Heart left ventricle (tissue), 16 donors: ENCODE measurements at places on chromosomes 1 and 21.

DNA sequence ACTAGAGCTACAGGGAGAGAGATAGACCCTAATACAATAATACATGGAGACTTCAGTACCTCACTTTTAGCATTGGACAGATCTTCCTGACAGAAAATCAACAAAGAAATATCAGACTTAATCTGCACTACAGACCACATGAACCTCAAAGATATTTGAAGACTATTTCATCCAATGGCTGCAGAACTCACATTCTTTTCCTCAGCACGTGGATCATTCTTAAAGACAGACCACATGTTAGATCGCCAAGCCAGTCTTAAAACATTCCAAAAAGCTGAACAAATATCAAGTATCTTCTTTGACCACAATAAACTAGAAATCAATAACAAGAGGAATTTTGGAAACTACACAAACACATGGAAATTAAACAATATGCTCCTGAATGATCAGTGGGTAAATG lies 576.0 kb downstream of the KIF26B start:
- no peak for DNase-seq

- peak; percentile 49 for DNase-seq
These were observed 6.3 kb downstream of the VANGL1 start for GRCh38 chr1:115647919-115648650.

DNA sequence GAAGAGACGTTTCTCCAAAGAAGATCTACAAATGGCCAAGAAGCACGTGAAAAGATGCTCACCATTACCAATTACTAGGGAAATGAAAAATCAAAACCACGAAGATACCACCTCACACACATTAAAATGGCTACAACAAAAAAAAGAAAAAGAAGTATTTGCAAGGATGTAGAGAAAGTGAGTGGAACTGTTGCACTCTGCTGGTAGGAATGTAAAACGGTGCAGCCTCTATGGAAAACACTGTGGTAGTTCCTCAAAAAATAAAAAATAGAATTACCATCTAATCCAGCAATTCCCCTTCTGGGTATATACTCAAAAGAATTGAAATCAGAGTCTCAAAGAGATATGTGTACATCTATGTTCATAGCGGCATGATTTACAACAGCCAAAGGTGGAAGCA lies 115.4 kb upstream of the EDN2 start:
- no peak for DNase-seq

DNA sequence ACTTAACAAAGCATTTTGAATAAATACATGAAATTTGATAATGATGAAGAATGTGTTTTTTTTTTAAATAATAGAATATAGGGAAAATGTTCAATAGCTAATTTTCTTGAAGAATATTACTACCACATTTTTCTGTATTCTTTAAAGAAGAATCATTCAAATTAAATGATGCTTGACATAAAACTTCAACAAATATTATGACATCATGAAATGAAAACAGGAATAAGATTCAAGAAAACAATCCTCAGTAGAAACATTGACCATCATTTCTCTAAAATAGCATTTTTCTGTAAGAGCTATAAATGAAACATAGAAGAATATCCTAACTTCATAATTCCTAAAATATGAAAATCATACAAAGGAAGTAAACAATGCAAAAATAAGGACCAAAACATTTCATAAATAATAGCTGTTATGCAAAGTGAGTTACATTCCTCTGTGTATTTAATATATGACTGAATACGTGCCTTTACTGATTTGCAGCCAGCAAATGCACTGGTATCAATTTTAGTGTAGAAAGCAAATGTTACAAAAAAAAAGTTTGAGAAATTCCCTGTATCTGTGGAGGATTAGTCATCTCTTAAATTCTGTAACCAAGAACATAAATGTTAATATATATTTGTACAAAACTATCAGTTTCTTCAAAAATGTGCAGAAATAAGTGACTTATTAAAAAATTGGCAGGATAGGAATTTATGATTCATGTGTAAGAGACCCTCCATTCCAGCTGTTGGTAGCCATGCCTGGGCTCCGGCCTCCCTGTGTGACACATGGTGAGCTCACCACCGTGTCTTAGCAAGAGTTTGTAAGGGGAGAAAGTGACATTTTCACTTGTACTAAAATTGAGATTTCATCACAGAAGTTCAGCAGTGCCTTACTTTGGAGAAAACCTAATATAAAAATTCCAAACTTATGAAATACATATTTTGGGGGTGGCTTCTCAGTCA lies 15.0 kb upstream of the PTPN14 start:
- DNase-seq, result peak; percentile 31

DNA sequence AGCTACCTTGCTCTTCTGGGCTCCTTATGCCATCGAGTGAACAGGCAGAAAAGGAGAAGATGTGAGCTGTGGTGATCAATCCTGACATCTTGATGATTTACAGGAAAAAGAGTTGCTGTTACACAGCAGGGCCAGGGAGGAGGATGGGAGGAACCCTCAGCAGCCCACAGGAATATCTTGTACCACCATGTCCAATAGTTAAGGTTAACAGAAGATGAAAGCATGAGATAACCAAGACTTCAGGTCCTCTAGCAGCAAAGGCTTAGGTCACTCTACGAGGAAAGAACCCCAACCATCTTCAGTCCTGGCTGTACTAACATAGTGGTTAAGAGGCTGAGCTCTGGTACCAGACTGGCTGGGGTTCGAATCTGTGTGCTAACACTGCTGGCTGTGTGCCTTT lies 12.1 kb upstream of the SELENBP1 start:
- no peak for DNase-seq

DNA sequence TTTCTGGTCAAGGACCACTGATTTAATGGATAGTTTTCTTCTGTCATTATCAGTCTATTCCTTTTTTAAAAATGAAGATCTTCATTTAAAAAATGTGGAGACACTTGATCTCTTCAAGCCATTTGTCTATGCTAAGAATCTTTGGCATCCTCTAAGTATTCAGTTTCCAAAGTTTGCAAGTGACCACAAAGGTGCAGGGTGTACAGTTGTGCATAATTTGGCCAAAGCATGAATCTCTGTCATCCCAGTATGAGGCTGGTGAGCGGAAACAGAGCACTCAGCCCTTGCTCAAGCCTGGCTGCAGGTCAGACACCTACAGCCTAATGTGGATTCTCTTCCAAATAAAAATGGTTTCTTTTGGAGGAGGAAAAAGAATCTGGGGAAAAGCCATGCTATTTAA lies 19.8 kb downstream of the PARP1 start:
- DNase-seq, result no peak

- no peak for DNase-seq
These were observed 923.1 kb upstream of the NEGR1 start for GRCh38 chr1:73205294-73205973.

- no peak for DNase-seq
These were observed 409.2 kb downstream of the USH2A start for GRCh38 chr1:216014086-216014485.

DNA sequence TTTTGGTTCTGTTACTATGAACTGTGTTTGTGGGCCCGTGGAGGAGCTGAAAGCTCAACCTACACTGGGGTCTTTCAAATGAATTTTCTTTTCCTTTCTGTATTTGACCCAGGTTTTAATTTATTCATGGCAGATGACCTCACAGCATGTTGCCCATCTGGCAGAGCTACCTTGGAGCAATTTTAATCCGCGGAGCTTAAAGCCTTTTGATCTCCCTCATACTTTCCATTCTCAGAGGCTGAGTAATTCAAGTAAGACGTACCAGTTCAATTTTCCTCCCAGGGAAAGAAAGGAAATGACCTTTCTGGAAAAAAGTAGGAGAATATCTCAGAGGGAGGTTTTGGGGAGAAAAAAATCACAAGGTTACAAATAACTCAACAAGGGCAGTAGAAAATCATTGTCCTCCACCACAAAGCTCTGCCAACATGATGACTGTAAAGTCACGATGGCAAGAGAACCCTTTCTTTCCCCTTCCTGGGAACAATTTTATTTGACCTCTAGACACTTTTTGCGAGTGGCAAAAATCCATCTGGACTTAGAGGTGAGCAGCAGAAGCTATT lies 21.6 kb upstream of the PCP4 start:
- no peak for DNase-seq

- DNase-seq, result peak; percentile 48
These were observed 10.2 kb downstream of the SPSB1 start for GRCh38 chr1:9302745-9303524.

GRCh38 chr21:36171741-36172331 lies 15.2 kb downstream of the DOP1B start:
- DNase-seq, result peak; percentile 61

- peak; percentile 79 for DNase-seq
These were observed at the start of gene BCAR3 for GRCh38 chr1:93681101-93681988. BCAR3 (minus strand) TSS chr1:93681837; CDS start chr1:93674930, 6,907 bp downstream.

- DNase-seq, result no peak
These were observed 304.9 kb downstream of the KCNH1 start for GRCh38 chr1:210828996-210829596.

GRCh38 chr1:240122639-240123613 lies 31.2 kb downstream of the FMN2 start:
- DNase-seq, result no peak

GRCh38 chr1:85438353-85438752 lies 26.6 kb downstream of the DDAH1 start:
- DNase-seq, result no peak

GRCh38 chr21:40408561-40408960 lies 438.4 kb downstream of the DSCAM start:
- DNase-seq, result no peak

DNA sequence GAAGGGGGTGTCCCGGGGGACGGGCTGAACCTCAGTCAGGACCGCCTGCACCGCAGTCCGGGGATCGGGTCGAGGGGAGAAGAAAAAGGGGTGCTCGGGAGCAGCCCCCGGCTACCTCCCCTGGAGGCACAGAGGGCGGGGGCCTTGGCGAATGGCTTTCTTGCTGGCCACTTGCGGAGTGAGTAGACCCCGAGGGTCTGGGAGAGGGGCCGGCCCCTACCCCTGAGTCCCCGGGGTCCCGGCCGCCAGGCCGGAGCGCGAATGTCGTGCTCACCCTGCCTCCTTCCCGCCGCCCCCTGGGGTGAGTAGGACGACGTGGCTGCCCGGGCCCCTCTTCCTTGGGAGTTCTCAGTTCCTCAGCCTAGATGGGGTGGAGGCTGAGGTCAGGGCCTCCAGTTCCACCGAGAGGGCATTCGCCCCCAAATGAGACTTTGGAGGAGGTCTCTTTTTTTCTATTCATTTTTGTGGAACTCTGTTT lies 113.0 kb downstream of the OSBPL9 start:
- DNase-seq, result no peak

DNA sequence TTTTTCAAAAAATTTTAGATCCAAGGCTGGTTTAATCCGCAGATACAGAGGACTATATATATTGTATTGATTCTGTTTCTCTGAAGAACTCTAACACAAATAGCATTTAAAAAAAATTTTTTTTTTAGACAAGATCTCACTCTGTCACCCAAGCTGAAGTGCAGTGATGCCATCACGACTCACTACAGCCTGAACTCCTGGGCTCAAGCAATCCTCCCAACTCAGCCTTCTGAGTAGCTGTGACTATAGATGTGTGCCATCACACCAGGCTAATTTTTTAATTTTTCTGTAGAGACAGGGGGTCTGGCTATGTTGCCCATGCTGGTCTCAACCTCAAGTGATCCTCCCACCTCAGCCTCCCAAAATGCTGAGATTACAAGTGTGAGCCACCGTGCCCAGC lies 3.0 kb downstream of the ANKRD45 start:
- DNase-seq, result no peak

GRCh38 chr1:103953386-103953785 lies 203.7 kb downstream of the AMY1C start:
- DNase-seq, result no peak

- no peak for DNase-seq
These were observed 241.9 kb downstream of the PTPRU start for GRCh38 chr1:29478151-29478791.

DNA sequence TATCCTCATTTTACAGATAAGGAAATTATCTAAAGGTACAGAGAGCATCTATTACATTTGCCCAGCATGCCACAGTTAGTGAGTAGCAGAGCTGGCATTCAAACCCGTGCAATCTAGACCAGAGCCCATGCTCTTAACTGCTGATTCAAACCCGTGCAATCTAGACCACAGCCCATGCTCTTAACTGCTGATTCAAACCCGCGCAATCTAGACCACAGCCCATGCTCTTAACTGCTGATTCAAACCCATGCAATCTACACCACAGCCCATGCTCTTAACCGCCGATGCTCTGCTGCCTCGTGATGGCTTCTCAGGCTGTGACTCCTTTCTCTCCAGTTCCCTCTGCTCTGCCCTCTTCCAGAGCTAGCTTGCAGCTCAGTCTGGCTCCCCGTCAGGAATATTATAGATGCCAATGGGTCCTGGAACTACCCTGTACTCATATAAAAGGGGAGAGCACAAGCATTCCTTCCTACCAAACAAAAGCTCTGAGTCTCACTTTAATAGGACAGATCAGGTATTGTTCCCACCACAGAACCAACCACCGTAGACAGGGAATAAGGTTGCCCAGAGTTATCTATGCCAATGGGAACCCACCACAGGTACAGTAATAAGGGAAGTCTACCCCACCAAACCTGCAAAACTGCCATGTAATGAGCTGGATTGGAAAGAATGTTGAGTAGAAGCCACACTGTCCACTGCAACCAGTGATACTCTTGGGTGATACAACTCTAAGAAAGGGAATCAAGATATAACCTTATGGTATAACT lies 78.4 kb downstream of the SMYD3 start:
- no peak for DNase-seq

GRCh38 chr1:225532240-225532944 lies 104.6 kb upstream of the LBR start:
- no peak for DNase-seq

DNA sequence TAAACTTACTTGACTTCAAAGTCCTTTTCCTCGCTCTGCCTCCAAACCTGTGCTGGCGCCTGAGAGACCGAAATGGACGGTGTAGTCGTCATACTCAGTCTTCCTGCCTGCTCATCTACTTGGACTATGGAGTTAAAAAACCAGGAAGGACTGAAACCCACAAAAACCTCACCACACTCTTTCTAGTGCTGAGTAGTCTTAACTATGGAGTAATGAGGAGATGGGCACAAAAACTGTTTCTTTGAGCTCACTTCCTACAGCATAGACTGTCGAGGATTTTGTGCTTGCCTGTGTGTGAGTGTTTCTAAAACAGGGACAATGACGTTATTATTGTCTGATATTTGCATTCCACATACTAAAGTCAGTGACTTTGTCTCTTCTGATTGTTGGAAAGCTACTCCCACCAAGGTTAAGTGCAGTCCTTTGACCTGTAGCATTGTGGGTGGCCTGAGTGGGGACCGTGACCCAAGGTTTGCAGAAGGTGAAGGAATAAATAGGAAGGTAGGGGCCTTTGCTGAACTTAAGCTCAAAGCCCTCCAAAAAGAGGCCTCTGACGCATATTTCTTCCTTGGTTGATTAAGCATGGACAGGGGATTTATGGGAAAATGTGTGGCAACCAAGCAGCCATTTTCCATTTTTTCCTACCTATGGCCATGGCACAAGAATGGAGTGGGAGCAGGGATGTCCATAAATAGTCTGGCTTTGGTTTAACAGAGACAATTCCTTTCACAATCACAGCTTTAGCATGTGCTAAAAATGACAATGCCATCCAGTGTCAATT lies 109.6 kb downstream of the ZBTB18 start:
- DNase-seq, result no peak

GRCh38 chr1:209491897-209492296 lies 91.6 kb upstream of the CAMK1G start:
- DNase-seq, result no peak

- peak; percentile 46 for DNase-seq
These were observed 31.3 kb downstream of the EPHA2 start for GRCh38 chr1:16124377-16125087.
